Epithelial cell of alveolus of lung (primary cell): ENCODE measurements at places on chromosomes 13 and 19. TPM values are rescaled to one million over a fixed set of nuclear protein-coding genes. Genes with fewer than 3 reads are reported as not detected.

The C19orf38 gene
- total RNA-seq = 0.78 and 2.6 TPM in 2 replicates

The ITGBL1 gene
- total RNA-seq = 10.8 and 31.5 TPM in 2 replicates

The WIZ gene
- total RNA-seq = 34.4 and 37.8 TPM in 2 replicates

The KIR2DL4 gene
- not detected in 2 replicates for total RNA-seq

The GPR42 gene
- not detected in 2 replicates for total RNA-seq

The ATP11A gene
- total RNA-seq = 8.4 and 11.9 TPM in 2 replicates

The OR7G3 gene
- total RNA-seq = not detected in 2 replicates

The ZNF208 gene
- not detected in 2 replicates for total RNA-seq

The KRTDAP gene
- not detected in 2 replicates for total RNA-seq

The ZNF528 gene
- 6.6 and 16.4 TPM in 2 replicates for total RNA-seq

The OR7A5 gene
- total RNA-seq = 0.16 TPM in 1 of 2 replicates, not detected in the other

The GJB2 gene
- total RNA-seq = 0.24 and 0.78 TPM in 2 replicates

The C13orf46 gene
- under 0.01 TPM in 1 of 2 replicates, not detected in the other for total RNA-seq
